ENCODE measurements at places on chromosomes 3 and 15.

- DNase-seq = no peak
These were observed 209.5 kb downstream of the MAGI1 start for GRCh38 chr3:65829228-65829627.

DNA sequence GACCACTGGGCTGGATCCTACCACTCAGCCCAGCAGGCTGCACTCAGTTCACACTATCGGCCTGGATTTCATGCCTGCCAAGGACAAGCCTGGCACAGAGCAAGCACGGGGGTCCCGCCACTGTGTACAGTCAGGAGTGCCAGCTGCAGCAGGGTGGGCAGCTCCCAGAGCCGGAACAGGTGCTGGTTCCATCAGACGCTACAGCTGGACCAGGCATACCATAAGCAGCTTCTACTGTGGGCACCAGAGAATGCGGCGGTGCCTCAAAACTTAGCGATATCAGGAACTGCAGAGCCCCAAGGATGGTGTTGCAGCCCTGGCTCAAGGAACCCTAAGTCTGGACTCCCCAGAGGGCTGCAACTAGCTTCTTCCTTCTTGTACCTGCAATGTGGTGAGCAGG, 124.8 kb downstream of the BCHE start:
- no peak for DNase-seq

DNA sequence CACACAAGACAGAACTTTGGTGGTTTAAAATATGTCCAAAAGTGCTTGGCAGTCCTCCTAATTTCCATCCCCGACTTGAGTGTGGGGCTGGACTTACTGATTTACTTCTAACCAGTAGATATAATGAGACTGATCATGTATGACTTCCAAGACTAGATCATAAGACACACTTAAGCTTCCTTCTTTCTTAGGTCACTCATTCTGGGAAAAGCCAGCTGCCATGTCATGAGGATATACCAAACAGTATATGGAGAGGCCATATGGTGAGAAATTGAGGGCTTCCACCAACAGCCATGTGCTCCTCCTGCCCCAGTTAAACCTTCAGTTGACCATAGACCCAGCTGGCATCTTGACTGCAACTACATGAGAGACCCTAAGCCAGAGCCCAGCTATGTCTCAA, 282.8 kb upstream of the PROK2 start:
- DNase-seq = no peak

DNA sequence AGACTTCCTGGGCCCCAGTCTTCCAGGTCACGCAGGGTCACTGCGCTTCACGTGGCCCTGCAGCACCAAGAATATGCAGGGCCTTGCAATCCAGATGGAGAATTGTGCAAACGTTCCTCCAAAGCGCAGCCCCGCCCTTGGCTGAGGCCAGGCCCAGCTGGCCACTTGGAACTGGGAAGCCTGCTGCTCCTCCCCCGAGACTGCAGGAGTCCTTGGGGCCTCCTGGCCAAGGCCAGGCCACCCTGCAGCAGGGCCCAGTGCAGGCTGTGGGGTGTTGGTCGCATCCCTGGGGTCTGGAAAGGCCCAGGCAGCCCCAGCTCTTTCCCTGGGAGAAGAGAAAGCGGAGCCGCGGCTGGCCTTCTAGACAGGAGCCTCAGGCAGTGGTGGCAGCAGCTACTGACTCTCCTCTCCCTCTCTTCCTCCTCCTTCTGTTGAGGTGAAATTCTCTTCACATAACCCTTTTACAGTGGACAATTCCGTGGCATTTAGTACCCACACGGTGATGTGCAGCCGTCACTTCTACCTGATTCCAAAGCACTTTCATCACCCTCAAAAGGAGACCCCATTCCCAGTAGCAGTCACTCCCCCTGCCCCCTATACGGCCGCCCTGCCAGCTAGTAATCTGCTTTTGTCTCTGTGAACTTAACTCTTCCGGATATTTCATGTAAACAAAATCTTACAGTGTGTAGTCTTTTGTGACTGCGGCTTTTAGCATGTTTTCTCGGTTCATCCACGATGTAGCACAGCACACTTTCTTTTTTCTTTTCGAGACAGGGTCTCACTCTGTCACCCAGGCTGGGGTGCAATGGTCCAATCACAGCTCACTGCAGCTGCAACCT, 103.9 kb downstream of the TMEM266 start:
- DNase-seq = no peak

DNA sequence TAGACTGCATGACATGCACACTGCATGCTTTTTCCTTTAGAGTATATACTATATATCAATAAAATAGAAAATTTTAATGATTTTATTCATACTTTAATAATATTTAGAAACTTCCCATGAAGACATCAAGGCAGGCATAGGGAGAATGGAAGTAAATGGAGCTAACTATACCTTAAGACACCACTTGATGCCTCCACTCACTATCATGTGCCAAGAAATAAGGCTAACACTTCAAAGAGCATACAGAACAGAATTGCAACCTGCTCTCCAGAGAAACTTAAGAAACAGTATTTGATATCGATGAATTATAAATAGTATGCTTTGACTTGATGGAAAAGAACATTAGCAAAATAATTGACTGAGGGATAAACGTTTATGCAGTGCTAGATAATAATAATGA, 192.6 kb upstream of the MBNL1 start:
- DNase-seq = no peak

- no peak for DNase-seq
These were observed 15.0 kb upstream of the TRANK1 start for GRCh38 chr3:36959821-36960220.

Measured in activated CD4-positive, alpha-beta memory T cell treated with anti-CD3 and anti-CD28 coated beads for 36 hours (primary cell).